ENCODE measurements at places on chromosomes 4 and X. TPM values are rescaled to one million over a fixed set of nuclear protein-coding genes. Genes with fewer than 3 reads are reported as not detected.

DNA sequence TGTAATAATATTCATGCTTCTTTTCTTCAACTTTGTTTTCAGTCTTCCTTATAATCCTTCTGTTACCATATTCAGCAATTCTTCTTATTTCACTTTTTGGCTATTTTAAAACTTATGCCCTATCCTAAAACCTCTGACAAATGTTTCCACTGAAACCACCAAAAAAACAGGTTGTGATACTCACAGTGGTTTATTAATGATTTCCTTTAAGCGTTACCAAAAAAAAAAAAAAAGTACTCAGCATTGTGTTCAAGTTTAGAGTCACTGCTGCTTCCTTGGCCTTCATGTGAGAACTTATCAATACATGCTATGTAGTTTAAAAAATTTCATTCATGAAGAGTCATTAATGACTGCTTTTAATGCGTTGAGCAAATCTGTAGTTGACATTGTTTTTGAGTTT, 35.4 kb upstream of the UGT2A3 start:
- no peak for DNase-seq

DNA sequence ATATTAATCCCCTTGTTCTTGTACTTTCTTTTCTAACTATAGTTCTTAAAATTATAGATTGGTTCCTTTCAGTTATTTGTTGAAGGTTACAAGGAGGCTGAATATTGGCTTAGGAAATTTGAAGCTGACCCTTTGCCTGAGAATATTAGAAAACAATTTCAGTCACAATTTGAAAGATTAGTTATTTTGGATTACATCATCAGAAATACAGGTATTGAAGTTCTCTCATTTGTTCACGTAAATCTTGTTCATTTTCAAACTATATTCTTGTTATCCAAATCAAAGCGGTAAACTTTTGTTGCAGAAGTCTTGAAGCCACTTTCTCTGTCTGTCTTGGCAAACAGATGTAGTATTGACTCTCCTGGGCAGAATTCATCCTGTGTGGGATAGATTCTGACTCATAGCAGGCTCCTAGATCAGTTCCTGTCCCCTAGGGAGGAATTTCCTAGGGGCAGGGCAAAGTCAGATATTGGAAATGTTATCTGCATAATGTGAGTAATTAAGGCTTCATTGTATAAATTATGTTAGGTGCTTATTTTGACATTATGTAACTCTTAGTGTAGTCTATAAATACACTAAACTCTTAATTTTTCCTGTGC, 25.2 kb downstream of the PI4K2B start:
- no peak for DNase-seq

GRCh38 chr4:186701273-186701672, 22.4 kb downstream of the FAT1 start:
- peak; percentile 88 for DNase-seq

DNA sequence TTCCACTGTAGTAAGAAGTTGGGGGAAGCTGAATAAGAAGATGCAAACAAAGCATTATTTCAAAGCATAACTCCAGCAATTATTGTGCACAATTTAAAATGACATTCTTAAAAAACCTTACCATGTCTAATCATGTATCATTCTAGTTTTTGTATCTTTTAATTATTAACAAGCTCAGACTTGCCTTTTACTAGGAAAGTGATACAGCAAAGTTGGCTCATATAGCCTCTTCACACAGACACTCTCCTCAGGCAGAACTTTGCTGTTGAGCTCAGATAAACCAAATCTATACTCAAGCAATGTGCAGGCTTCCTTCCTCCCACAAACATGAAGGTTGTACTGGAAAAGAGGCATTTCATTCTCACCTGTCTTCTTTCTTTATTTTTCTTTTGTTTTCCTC, 358.7 kb upstream of the EMCN start:
- no peak for DNase-seq

- DNase-seq: no peak
Observed at GRCh38 chr4:150140774-150141400, 62.6 kb downstream of the DCLK2 start.

DNA sequence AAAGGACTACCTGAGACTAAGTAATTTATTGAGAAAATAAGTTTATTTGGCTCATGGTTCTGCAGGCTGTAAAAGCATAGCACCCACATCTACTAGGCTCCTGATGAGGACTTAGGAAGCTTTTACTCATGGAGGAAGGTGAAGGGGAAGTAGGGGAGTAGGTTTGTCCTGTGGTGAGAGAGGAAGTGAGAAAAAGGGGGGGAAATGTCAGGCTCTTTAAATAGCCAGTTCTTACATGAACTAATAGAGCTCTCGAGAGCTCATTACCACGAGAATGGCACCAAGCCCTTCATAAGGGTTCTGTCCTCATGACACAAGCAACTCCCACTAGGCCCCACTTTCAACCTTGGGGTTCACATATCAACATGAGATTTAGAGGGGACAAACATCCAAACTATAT, 125.5 kb upstream of the NRK start:
- DNase-seq: no peak

- DNase-seq: no peak
Observed at GRCh38 chr4:57465321-57466056, 355.3 kb upstream of the IGFBP7 start.

- no peak for DNase-seq
Observed at GRCh38 chrX:54483946-54484345, 12.1 kb downstream of the FGD1 start.

- DNase-seq: no peak
Observed at GRCh38 chr4:100881283-100881682, 363.5 kb upstream of the EMCN start.

DNA sequence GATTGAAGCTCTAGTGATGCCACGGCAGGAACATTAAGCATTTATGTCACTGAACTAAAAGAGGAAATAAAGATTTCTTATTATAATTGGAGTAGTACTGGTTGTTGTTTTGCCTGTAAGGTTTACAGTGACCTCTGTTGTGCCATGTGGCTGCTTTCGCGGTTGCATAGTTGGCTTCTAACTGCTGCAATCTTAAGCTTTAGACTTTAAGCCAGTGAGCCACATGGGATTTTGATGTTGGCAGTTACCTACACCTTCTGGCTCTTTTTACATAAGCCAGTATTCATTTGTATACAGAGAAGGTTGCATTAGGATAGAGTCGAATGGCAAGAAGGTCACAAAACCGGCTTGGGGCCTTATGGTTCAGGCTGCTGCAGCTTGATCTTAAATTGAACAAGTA, 1311.6 kb downstream of the RAPGEF2 start:
- no peak for DNase-seq

GRCh38 chr4:101753721-101754120, 36.8 kb upstream of the BANK1 start:
- no peak for DNase-seq

Gene ARHGAP24
- total RNA-seq: 26.5 TPM

DNA sequence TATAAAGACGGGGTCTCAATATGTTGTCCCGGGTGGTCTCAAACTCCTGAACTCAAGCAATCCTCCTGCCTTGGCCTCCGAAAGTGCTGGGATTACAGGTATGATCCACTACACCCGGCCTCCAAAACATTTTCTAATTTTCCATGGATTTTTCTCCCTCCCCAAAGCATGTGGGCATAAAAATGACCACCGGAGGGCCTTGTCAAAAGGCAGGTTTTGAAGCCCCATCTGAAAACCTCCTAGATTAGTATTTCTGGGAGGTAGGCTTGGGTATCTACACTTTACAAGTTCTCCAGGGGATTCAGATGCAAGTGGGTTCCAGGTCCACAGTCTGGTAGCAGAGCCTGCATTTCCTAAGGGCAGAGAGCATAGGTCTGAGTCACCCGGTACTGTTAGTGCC, 1.4 kb upstream of the GPR173 start:
- DNase-seq: peak; percentile 8

Gene ADGRG4
- total RNA-seq: not detected

Gene TCEAL1
- total RNA-seq: 45.2 TPM

DNA sequence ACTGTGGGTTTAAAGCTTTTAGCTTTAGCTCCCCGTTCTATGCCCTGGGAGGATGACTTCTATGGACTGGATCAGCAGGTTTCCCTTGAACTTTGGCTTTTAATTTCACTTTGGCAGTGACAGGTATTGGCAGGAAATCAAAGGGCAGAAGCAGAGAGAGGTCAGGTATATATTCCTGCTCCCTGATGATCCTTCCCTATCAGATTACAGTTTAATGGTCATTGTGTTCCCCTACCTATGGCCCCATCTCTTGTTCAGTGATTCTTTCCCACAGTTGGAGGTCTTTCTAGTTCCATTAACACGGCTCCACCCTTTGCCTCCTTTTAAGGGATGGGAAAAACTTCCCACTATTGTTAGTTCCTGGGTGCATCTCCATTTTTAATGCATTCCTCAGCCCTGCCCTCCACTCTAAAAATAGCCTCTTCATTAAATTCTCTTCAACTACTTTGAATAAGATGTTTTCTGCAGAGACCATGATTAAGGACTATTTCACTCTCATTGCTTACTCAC, 107.8 kb upstream of the TMEM47 start:
- no peak for DNase-seq

DNA sequence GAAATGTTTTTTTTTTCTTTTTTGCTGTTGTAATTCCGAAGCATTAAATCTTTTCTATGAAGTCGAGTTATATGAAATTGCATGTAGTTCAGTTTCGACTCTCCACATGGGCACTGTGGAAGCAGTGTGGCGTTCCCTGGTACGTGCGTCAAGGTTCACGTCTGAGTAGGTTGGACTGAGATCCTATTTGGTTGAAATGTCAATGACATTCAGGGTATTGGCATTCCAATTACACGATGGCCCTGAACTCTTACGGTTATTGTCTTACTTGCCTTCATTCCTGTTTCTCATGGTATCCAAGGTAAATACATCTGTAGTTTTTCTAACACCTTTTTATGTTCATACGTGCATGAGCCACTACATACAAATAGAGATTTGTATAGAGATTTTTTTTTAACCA, 128.8 kb downstream of the SORBS2 start:
- DNase-seq: no peak

Gene SMR3B
- not detected for total RNA-seq

GRCh38 chr4:69708211-69708610, 52.2 kb downstream of the SULT1B1 start:
- no peak for DNase-seq

GRCh38 chr4:119536572-119537528, 91.8 kb downstream of the PDE5A start:
- DNase-seq: no peak

DNA sequence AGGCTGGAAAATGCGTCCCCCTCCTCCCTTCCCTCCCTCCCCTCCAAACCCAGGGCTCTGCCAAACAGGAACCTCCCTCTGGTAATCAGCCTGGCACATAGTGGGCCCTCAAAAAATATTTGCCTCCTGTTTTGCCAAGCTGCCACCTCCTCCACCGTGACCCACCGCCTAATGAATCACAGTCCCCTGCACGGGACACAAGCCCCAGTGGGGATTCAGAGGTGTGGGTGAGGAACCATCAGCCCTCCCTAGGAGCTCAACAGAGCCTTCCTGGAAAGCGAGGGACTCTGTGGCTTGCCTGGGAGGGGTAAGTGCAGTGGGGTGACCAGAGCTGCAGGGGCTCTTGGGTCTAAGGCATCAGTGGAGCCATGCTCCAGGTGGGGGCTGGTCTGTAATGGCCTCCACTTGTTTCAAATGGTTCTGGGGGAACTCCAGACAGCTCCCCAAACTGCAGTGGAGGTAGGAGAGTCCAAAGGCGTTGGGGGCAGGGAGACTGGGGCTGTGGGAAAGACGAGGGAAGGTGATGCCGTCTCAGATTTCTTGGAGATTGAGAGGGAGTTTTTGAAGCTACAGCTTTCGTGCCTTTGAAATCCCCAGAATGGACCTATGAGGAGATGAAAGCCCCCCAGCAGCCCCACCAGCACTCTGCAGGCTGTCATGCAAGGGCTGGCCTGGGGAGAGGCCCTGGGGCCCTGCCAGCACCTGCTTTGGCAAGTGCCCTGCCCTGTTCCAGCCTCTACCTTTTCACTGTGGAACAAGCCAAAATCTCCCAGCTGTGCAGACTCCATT, 1.0 kb upstream of the PPP2R2C start:
- DNase-seq: no peak

DNA sequence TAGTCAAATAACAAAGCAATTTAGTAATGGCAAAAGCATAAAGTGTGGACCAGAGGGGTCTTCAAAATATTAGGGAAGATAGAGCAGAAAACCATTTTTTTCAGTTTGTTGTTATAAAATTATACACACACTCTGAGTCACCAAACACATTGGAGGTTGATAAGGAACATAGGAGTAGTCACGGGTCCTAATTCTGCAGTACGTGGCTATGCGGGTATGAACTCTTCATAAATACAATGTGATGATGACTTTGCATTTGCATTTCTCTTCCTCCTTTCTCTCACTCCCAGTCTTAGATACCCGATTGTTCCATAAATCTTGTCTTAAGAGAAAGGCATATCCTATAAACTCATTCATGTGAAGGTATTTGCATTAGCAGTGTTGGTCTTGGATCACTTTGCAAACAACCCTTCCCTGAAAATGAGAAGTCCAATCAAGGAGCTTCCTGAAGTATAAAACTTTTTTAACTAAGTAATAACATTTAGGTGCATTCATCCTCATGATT, 223.6 kb downstream of the PALLD start:
- DNase-seq: no peak

GRCh38 chrX:41275661-41276609, 58.0 kb upstream of the DDX3X start:
- DNase-seq: peak; percentile 73

Gene TMSB15A
- total RNA-seq: 307 TPM

- no peak for DNase-seq
Observed at GRCh38 chr4:128465523-128465922, 177.9 kb upstream of the PGRMC2 start.

DNA sequence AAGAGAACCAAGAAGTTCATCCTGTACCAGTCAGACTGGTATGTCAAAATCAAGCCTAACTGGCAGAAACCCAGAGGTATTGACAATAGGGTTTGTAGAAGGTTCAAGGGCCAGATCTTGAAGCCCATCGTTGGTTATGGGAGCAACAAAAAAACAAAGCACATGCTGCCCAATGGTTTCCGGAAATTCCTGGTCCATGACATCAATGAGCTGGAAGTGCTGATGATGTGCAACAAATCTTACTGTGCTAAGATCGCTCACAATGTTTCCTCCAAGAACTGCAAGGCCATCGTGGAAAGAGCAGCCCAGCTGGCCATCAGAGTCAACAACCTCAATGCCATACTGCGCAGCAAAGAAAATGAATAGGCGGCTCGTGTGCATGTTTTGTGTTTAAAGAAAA, 172.7 kb upstream of the MED14 start:
- DNase-seq: no peak

DNA sequence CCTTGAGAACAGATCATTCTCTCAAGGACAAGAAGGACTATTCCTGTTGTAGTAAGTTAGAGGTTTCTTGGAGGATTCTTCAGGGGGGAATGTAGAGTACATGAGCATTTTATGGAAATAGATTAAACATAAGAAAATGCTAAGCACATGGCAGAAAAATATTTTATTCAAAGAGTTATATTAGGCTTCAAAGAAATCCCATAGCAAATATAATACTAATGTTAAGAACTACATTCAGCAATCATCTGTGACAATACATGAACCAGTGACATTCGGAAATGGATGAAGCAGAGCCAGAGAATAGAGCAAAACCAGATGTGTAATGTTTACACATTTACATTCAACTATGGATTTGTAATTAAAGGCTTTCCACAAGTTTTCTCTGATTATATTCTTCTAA, 288.6 kb downstream of the NAF1 start:
- no peak for DNase-seq

GRCh38 chr4:70315928-70316327, 18.9 kb upstream of the CABS1 start:
- DNase-seq: no peak

Gene RAB41
- total RNA-seq: not detected

GRCh38 chr4:181588733-181589302, 654.4 kb upstream of the TENM3 start:
- no peak for DNase-seq
